ENCODE measurements at places on chromosomes 16 and 17.

- no peak for DNase-seq
These were observed 15.4 kb downstream of the GPT2 start for GRCh38 chr16:46899443-46900143.

GRCh38 chr16:28882551-28883160, 4.4 kb downstream of the ATP2A1 start:
- DNase-seq, result no peak

DNA sequence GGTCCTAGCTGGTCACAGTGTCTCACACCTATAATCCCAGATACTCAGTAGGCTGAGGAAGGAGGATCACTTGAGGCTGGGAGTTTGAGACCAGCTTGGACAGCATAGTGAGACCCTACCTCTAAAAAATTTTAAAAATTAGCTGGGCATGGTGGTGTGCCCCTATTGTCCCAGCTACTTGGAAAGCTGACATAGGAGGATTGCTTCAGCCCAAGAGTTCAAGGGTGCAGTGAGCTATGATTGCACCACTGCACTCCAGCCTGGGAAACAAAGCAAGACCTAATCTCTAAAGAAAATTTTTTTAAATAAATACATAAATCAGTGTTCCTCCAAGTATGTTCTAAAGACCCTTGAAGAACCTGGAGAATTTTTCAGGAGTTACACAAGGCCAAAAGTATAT, 50.6 kb upstream of the GNAO1 start:
- no peak for DNase-seq

DNA sequence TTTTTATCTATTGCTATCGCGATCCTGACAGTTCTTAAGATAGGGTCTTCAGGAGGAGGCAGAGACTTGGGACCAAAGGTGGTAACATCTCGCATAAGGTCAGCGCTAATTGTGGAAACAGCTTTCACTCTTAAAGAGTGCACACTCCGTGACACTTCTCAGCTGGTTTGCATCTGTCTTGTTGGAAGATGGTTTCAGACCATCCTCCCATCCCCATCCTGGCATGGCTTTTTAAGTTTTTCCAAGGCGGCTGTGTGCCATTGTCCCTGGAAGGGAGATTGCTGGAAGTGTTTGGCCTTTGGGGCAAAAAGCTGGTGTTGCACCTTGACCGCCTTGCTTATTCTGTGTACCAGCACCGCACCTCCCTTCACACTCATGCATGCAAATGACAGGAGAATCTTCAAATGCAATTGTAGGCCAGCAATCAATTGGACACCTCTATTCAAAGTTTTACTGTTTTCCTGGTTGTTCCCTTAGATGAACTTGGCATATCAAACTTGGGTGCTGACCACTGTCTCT, 1.5 kb downstream of the SOCS7 start:
- DNase-seq, result no peak

- no peak for DNase-seq
These were observed 18.8 kb downstream of the PCTP start for GRCh38 chr17:55769625-55770000.

- DNase-seq, result no peak
These were observed 5.7 kb downstream of the QPRT start for GRCh38 chr16:29684679-29685078.

GRCh38 chr17:3575511-3575910, 17.9 kb upstream of the TRPV3 start:
- no peak for DNase-seq

- DNase-seq, result no peak
These were observed 2.8 kb downstream of the HAS3 start for GRCh38 chr16:69108064-69108904.

DNA sequence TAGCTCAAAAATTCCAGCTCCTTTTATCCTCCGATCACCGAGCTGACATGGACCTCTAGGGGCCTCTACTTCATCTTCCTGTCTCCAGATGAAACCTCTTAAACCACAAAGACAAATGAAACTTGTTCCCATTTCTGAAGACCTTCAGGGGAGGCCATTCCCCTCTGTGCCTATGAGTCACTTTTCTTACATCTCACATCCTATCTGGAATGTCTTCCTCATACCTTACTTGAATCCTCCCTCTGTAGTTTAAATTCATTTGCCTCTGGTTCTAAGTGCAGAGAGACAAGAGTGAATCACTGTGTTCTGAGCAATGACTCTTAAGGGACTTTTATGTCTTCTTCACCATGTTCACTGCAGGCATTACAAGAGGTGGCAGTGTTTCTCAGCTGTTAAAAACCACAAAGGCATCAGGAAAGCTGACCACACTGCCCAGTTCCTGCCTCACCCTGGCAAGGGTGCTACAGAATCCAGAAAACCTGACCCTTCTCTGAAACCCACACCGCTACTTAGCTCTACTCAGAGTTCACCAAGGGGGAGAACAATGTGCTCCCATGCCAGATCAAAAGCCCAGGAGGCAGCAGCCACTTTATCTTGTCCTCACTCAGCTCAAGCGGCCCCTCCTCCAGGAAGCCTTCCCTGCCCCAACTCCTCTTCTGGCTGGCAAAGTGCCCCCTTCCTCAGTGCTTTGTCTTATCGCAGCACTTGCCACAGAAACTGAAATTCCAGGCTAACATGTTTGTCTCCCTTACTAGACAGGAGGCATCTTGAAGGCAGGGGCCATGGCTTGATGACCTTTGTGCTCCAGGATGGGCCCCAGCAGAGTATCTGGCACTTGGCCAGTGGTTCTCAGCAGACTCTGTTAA, 6.4 kb downstream of the CUEDC1 start:
- no peak for DNase-seq

- no peak for DNase-seq
These were observed 121.7 kb downstream of the HIC1 start for GRCh38 chr17:2176499-2177169.

GRCh38 chr16:8931859-8932258, 31.8 kb downstream of the USP7 start:
- DNase-seq, result peak; percentile 35

DNA sequence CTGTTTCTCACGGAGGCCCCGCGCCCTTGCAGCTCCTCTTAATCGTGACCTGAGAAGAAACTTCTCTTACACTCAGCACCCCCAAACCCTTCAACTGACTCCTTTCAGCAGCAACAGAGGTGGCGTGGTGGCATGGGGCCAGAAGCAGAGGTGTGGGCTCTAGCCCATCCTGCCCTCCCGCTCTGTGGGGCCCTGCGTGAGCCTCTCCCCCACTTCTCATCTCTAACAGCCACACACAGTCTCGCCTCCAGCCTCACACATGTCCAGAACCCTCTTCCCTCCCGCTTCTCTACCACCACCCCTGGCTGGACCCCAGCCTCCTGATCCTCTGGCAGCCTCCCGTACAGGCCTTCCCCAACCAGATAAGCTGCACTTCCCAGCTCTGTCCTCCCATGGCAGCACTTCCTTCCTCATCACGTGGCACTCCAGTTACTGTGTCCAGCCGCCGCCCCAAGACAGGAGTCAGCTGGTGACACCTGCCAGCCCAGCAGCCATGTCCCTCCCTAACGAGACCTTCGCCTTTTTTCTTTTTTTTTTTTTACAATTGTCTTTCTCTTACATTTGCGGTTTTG, 30.5 kb downstream of the NSMCE1 start:
- no peak for DNase-seq

GRCh38 chr17:20045476-20045875, 36.3 kb downstream of the SPECC1 start:
- DNase-seq, result no peak

GRCh38 chr17:68903286-68903685, 51.9 kb downstream of the ABCA8 start:
- no peak for DNase-seq

DNA sequence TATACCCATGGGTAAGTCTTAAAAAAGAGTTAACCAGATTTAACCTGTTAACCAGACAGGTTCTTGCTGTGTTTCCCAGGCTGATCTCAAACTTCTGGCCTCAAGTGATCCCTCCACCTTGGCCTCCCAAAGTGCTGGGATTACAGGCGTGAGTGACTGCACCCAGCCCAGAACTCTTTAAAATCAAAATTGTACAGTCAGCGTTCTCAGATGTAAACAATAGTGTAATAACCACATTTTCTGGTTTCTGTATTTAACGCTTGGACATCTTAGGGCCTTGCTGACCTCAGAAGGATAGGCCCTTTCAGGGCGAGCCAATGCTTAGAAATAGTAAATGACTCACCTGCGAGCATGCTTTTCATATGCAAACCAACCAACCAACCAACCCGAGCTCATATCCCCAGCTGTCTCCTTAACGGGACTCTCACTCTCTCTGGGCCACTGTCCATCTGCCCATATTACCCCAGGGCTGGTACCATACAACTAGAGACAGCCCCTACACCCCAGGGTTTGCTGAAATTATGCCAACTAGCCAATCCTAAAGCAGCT, 415.0 kb upstream of the XYLT1 start:
- no peak for DNase-seq

DNA sequence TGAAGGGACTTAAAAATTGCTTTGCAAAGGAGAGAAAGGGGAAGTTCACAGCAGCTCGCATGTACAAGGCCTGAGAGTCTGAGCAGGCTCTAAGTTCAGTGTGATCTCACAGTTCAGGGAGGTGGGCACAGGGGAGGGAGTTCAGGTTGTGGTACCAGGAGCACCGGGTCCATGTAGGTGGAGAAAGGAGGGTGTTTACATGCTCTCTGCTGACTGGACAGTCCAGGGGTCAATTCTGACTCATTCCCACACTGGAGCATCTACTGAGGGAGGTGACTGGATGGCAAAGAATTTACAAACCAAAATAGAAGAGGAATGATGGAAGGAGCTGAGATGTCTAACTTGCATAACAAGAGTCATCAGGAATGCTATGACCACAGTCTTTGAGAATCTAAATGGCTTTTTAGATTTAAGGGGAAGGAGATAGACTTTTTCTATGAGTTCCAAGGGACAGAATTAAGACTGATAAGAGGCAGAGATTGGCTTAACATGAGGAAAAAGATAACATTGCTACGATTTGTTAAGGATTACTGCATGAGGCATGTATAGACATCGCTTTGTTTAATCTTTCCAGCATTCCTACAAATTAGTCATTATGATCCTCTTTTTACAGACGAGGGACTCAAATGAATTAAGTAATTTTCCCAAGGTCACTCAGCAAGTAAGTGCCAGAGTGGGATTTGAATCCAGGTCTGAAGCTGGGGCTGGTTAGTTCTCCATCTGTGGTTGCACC, 29.9 kb downstream of the MIS12 start:
- DNase-seq, result no peak

DNA sequence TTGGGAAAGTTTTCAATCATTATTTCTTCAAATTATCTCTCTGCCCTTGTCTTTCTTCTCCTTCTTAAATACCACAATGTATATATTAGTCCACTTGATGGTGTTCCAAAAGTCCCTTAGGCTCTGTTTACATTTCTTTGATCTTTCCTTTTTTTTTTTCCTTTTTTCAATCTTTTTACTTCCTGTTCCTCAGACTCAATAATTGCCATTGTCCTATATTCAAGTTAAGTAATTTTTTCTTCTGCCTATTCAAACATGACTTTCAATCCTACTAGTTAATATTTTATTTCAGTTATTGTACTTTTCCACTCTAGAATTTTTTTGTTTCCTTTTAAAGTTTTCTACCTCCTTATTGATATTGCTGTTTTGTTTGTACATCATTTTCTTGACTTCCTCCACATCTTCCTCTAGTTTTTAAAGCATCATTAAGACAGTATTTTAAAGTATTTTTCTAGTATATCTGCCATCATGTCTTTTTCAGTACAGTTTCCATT, 15.8 kb upstream of the UQCRC2 start:
- DNase-seq, result no peak

GRCh38 chr17:2053380-2054261, 1.3 kb upstream of the HIC1 start:
- no peak for DNase-seq

GRCh38 chr17:34001246-34001645, 253.8 kb upstream of the CCL2 start:
- no peak for DNase-seq

DNA sequence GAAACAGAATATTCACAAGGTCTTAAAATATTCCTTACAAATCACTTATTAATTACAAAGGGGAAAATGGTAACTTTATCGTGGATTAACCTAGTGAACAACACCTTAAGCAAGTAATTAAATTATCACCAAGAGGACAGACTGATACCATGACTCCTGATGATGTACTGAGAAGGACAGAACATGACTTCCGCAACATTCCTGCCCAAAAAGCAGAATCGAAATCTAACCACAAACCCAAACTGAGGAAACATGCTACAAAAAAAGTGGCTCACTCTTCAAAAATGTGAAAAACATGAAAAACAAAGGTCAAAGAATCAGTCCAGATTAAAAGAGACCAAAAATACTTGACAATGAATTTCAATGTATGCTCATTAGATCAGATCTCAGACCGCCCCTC, 151.5 kb downstream of the AATF start:
- no peak for DNase-seq

DNA sequence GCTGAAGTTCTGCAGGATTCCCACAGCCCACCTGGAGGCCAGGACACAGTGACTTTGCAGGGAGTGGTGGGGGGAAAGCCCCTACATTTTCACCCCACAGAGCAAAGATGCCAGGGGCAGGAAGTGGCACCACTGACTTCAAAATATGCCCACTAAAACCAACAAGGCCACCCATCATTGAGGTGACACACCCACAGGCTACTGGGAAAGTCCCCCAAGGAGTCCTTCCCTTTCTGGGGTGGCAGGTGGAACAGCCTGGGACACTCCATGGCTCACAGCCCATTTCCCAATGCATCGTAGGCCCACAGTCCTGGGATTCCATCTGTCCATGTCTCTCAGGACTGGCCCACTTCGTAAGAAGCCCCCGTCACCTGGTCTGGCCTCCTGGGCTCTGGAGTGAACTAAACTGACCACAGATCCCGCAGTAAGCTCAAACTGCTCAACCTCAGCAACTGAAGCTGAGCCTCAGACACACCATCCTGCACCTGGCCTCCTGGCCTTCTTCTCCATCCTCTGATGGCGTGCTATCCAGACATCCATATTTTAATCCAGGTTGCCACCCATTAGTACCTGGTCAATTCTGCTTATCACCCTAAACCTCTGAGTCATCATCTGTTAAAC, 7.5 kb upstream of the CCL1 start:
- no peak for DNase-seq

GRCh38 chr16:9362604-9363003, 271.2 kb downstream of the HAPSTR1 start:
- no peak for DNase-seq

DNA sequence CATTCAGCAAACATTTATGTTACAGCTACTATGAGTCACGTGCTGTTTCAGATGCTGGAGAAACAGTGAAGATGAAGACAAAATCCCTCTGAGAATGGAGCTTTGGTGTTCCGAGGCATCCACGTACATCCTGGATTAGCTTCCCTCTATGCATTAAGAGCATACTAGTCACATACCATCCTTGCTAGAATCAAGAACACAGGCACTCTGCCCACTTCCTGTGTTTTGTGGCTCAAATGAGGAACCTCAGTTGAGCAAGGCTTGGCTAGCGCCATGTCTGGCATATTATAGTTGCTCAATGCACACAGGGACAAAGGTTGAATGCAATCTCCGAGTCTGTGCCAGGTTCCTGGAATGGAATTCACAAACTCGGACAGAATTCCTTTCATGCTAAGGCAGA, 297.5 kb downstream of the XYLT1 start:
- DNase-seq, result no peak

GRCh38 chr17:65099941-65100315, 37.2 kb upstream of the RGS9 start:
- DNase-seq, result no peak

GRCh38 chr16:77951788-77952187, 70.6 kb upstream of the CLEC3A start:
- peak; percentile 26 for DNase-seq

- DNase-seq, result no peak
These were observed 3.9 kb upstream of the MT1B start for GRCh38 chr16:56647641-56648431.
